Activated naive CD4-positive, alpha-beta T cell (primary cell): ENCODE measurements at places on chromosomes 7 and 10.

DNA sequence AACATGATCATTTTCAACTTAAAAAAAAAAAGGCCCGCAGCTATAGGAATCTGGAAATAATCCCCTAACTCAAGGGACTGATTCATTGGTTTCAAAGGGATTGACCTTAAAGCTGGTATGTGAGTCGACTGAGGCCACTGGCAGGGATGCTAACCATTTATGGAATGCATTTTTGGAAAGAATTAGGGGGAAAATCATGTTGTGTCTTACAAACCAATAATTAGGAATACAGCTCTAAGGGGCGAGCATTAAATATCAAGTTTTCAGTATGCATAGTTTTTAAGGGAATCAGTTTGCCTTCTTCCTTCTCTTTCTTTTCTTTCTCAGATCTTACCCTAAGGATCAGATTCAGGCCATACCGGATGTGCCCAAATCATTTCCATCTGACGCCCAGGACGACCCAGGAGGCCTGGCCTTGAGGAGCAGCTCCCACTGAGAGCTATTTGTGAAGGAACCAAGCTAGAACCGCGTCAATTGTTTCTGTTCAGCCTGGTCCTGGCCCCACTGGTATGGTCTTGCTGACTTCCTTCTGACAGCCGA is 48.7 kb downstream of the BPGM start:
- no peak for DNase-seq

GRCh38 chr10:48645600-48645999 is 39.1 kb upstream of the WDFY4 start:
- DNase-seq = no peak

DNA sequence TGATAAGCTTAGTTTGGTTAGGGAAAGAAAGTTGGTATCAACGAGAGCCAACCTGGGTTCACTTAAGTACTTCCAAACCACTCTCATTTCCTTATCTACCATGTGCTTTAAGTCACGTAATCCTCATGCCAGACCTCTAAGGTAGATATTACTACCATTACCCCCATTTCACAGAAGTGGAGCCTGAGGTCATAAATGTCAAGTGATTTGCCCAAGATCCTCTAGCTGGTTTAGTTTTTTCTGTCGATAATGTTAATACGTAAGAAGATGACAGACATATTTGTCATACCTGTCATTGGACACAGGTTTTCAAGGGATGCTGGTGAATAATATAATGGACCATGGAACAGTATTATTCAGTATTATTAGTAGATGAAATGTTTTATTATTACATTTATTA is 197.4 kb upstream of the MKLN1 start:
- no peak for DNase-seq

GRCh38 chr10:121942749-121943416 is 15.1 kb upstream of the ATE1 start:
- no peak for DNase-seq

DNA sequence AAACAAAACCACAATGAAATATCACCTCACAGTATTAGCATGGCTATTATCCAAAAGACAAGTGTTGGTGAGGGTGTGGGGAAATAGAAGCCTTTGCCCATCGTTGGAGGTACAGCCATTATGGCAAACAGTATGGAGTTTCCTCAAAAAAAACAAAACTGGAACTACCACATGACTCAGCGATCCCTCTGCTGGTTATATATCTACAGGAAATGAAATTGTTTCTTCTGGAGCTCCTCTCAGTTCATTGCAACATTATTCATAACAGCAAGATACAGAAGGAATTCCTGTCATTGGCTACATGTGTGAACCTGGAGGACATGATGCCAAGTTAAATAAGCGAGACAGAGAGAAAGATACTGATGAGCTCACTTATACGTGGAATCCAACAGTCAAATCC is 2.4 kb upstream of the UBE3C start:
- no peak for DNase-seq

GRCh38 chr10:6144406-6145165 is 55.8 kb downstream of the RBM17 start:
- peak; percentile 72 for DNase-seq

DNA sequence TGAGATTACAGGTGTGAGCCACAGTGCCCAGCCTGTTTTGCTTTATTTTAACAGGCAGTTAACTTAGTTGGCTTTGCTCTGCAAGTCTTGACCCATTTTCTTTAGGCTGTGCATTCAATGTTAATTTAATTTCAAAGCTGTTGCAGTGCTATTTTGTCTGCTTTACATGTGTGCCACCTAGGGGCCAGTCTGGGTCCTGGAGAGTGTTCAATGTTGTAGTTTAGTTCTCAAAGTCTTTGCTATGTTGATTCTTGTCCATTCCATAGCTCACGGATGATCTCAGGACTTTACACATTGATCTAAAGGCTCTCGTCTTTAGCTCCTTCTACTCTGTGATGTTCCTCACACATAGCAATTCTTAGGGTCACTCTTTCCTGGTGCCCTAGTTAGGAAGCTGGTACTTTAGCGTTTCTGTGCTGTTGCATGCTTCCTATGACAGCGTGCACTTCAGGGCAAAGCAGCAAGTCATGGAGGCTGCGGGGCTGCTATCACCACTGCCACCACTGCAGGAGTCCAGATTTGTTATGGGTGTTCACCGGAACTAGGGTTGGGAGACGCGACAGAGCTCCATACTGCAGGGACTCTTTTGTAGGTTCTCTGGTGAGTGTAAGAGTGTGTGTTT is 16.4 kb upstream of the ABCA13 start:
- DNase-seq = peak; percentile 1

GRCh38 chr7:49324040-49324439 is 399.7 kb downstream of the CDC14C start:
- no peak for DNase-seq

- DNase-seq = no peak
Observed at GRCh38 chr10:103780242-103781149, 74.9 kb downstream of the SH3PXD2A start.

GRCh38 chr10:30036341-30036740 is 23.0 kb downstream of the JCAD start:
- no peak for DNase-seq

DNA sequence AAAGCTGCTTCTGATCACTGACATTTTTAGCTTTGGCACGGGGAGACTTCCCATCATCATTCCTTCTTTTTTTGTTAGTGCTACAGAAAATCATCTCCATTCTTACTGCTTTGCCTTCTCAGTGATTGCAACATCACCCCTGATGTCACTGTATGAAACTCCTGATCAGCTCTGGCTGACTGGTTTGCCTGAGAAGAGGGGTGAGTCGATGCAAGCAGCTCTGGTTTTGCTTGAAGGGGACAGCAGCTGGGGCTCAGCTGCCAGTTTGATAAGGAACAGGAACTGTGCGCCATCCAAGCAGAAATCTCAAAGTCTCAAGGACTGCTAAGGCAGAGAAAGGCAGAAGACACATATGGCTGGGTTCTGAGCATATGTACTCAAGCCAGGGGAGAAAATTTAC is 808.5 kb upstream of the CELF2 start:
- no peak for DNase-seq

- DNase-seq = no peak
Observed at GRCh38 chr10:132202070-132202970, 15.6 kb downstream of the DPYSL4 start.

- no peak for DNase-seq
Observed at GRCh38 chr10:37681617-37681999, 175.8 kb downstream of the ZNF248 start.

GRCh38 chr10:7046615-7047014 is 364.2 kb downstream of the SFMBT2 start:
- no peak for DNase-seq

- no peak for DNase-seq
Observed at GRCh38 chr10:42911359-42911758, 128.8 kb downstream of the BMS1 start.

- no peak for DNase-seq
Observed at GRCh38 chr7:91416155-91416865, 152.1 kb downstream of the FZD1 start.

- DNase-seq = no peak
Observed at GRCh38 chr10:31033147-31033546, 1.5 kb upstream of the ZNF438 start.

DNA sequence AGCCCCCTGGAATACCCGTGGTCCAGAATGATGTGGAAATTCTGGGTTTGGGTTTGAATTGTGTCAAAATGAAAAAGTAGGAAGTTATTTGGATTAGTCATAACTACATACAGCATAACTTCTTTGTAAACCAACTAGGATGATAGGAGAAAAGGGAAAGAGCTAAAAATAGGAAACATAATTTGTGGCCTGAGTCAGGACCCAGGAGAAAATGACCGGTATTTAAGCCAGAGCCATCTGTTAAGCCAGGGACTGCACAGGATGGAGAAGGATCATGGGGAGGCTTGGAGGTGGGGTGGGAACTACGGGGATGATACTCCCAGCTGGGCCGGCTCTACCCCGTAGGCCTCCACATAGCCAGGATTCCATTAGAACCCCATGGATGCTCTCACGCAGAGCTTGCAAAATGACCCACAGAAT is 98.6 kb downstream of the MYOF start:
- no peak for DNase-seq

DNA sequence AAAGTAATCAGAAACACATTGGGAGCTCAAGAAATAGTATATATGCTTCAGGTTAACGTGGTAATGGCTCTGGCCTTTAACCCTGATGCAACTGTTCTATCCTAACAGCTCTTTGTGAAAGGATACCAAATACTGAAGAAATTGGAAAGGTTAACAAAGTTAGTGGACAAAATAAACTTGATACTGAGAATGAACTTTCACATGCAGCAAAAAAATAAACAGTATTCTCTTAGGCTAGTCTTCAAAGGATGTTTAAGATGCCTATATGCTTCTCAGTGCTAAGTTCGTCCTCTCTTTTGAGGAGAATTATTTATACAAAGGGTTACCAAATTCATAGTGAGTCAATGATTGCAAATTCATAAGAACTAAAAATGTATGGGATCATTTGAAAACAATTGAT is 256.2 kb upstream of the FERD3L start:
- DNase-seq = no peak

DNA sequence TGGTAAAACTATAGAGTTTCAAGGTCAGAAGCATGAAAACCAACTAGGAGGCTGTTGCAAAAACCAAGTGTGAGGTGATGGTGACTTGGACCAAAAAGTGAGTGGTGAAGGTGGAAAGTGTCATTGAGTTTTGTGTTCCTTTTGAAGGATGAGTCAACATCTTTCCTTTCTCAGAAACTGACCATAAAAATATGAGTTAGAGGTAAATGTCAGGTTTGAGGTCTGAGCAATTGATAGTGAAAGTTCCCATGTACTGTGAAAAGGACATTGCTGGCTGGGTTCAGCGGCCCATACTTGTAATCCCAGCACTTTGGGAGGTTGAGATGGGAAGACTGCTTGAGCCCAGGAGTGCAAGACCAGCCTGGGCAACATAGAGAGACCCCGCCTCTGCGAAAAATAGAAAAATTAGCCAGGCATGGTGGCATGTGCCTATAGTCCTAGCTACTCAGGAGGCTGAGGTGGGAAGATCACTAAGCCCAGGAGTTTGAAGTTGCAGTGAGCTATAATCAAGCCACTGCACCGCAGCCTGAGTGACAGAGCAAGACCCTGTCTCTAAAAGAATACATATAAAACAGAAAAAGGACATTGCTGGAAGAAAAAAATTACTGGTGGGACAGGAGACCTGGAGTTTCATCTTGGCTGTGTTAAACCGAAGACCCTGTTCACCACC is 89.3 kb upstream of the ARID5B start:
- no peak for DNase-seq
